ENCODE measurements at places on chromosomes 13 and 19.

- no peak for DNase-seq
These were observed 33.8 kb upstream of the GTF2F2 start for GRCh38 chr13:45086484-45086883.

- DNase-seq: peak; percentile 69
These were observed 38.7 kb downstream of the NFIX start for GRCh38 chr19:13033819-13034611.

- DNase-seq: no peak
These were observed 7.5 kb downstream of the UBAC2 start for GRCh38 chr13:99208185-99208584.

DNA sequence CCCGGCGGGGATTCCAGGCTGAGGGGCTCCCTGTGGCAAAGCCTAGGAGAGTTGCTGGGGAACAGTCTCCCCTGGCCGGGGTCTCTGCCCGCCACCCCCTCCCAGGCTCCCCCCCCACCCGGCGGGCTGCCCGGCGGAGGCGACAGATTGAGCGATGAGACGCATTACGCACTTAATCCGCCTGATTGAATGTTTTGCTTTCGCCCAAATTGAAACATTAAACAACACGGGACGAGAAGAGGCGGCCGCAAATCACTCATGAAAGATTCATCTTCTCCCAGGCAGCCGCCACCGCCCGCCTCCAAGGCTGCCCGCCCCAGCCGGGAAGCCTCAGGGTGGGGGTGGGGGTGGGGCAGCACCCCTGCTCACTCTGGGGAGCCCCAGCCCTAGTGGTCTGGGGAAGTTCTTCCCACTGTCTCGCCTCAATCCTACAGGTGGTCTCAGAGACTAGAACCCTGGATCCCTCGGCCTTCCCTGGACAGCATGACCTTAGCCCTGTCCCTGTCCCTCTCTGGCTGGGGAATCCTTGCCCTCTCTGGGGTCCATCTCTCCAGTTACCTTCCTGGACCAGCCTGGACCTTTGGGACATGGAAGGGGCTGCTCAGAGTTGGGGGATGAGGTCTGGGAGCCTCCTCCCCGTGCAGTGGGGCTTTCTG, 7.6 kb upstream of the ERFL start:
- no peak for DNase-seq

DNA sequence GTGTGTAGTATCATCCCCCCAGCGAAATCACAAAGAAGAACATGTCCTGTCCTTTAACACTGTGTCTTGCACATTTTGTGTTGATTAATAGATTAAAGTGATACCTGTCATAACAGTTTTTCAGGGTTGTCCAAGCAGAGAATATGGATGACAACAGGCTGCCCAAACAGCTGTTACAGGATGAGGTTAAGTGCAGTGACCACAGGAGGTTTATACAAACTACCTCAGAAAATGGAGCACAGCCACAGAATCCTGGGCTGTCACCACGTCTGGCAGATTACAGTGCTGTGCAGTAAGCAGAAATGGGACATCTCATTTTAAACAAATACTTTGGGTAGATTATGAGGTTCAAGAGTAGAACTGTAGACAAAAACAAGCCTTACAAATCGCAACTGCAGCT, 575.6 kb downstream of the DCT start:
- DNase-seq: no peak

Data from LoVo (cell line).